GOT3 (cell line): ENCODE measurements at places on chromosomes 2 and 18.
A peak's percentile ranks its signal among the peaks of the same experiment; 100 is the strongest.

DNA sequence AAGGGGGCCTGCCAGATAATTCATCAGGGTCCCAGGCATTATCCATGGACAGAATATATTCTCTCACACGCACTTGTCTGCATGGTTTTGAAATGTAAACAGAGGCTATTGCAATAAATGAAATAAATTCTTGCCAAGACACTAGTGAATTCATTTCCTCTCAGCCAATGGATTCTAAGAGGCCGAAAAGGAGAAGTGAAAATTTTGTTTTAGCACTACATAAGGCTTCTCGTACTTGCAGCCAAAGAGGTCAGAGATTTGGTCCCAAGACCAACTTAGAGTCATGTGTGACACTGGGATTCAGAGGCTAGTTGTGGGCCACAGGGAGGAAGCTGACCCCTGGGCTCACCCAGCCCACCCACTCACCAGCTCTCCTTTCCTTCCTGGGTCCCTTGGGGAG is 184.1 kb upstream of the GLI2 start:
- no peak for DNase-seq

- no peak for DNase-seq
These were observed 287.9 kb upstream of the KLHL29 start for GRCh38 chr2:23096906-23097602.

- DNase-seq = peak; percentile 7
These were observed 139.1 kb downstream of the IRS1 start for GRCh38 chr2:226660526-226660925.

- DNase-seq = no peak
These were observed 122.6 kb upstream of the STK17B start for GRCh38 chr2:196293751-196294515.

GRCh38 chr2:177175917-177176668 is 36.5 kb upstream of the HNRNPA3 start:
- no peak for DNase-seq

DNA sequence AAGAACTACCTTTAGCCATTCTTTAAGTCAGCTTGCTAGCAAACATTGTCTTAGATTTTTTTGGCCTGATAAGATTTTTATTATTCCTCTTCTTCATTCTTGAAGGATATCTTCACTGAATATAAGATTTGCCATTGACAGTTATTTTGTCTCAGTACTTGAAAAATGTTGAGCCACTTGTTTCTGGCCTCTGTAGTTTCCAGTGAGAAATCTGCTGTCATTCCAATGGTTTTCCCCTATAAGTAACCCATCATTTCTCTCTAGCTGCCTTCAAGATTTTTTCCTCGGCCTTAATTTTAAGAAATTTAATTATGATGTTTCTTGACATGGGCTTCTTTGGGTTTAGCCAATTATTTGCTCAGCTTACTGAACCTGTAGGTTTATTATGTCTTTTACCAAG is 32.6 kb downstream of the ACOXL start:
- DNase-seq = no peak

GRCh38 chr2:57278451-57278850 is 768.2 kb upstream of the VRK2 start:
- DNase-seq = no peak

- no peak for DNase-seq
These were observed 73.6 kb downstream of the ST6GAL2 start for GRCh38 chr2:106812383-106812782.

DNA sequence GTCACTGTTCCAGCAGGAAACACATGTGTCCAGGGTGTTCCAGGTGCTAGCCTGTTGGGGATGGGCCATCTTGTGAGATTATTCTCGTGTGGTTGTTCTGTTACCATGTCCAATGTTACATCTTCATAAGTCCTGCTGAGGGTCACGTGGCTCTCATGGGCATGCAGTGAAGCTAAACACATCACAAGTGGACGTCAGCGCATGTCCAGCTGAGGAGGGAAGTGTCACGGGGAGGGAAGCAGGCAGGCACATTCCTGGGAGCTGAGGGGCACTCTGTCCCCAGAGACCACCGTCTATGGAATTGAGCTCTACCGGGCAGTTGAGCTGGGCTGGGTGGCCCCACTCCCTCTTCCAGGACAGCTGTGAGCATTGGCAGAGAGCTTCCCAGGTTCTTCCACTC is 155.3 kb upstream of the TWIST2 start:
- DNase-seq = no peak

GRCh38 chr2:176407706-176408105 is 138.5 kb downstream of the MTX2 start:
- no peak for DNase-seq

DNA sequence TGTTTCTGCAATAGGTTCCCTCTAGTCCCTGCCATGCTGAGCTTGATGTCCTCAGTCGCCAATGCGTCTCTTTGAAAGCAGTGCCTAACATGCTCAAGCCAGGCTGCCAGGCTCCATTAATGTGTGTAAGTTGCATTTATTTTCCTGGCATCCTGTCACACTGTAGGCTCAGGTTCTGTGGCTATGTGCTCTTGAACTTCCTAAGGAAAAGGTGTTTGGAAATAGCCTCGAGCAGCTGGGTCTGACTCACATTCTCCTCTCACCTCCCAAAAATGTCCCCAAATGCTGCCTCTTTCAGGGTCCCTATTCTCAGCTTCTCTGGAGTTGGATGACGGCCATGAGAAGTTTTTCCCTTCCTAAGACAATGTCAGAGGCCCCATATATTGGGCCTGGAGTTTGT is 58.0 kb upstream of the SLC14A2 start:
- DNase-seq = no peak

DNA sequence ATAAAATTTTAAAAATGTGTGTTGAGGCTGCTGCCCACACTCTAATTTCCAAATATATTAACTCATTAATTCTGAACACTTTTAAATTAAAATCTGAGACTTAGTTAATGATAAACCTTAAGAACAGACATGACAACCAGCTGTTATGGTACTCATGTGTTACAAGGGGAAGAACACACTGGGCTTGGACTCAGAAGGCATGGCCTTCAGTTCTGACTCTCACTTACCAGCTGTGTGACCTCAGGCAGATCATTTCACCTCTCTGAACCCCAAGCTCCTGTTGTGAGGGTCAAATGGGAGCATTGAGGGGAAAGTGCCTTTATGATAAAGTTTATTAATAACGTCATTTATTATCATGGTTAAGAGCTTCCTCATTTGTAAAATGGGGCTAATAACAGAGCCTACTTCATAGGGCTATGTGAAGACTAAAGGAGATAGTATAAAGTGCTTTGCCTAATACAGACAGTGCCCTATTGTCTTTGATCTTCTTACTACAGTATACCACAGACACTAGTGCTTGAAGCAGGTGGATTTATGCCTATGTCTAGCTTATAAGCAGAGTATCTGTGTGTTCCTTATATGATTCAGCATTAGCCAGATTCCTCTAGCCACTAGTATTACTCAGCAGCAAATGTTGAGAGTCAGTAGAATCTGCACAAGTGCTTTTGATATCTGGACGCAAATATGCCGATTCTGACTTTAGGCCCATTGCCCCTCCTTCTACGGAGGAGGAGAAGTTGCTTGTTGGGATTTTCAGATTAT is 99.6 kb downstream of the SGPP2 start:
- DNase-seq = no peak

GRCh38 chr18:50986360-50987087 is 18.7 kb downstream of the ELAC1 start:
- no peak for DNase-seq

- no peak for DNase-seq
These were observed 38.0 kb downstream of the KIF5C start for GRCh38 chr2:148913061-148913460.

GRCh38 chr2:46776687-46777327 is 138.8 kb downstream of the MCFD2 start:
- no peak for DNase-seq

- no peak for DNase-seq
These were observed 5.2 kb downstream of the CNDP2 start for GRCh38 chr18:74501386-74501785.

DNA sequence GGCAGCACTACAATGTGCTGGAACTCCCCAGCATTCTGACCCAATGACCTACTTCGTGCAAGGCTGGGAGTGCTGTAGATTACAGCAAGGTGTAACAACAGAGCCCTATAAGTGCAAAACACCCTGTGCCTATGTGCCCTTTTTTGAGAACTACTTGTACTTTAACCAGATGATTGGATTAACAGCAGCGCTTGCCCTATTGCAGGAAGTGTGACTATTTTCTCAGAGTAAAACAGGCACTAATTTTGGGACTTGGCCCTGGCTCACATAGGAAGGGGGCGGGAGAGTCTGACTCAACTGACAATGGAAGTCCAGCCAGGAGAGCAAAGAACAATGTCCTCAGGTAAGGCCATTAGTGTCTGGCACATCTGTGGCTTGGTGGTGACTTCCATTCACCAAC is 35.6 kb upstream of the RNF125 start:
- no peak for DNase-seq

DNA sequence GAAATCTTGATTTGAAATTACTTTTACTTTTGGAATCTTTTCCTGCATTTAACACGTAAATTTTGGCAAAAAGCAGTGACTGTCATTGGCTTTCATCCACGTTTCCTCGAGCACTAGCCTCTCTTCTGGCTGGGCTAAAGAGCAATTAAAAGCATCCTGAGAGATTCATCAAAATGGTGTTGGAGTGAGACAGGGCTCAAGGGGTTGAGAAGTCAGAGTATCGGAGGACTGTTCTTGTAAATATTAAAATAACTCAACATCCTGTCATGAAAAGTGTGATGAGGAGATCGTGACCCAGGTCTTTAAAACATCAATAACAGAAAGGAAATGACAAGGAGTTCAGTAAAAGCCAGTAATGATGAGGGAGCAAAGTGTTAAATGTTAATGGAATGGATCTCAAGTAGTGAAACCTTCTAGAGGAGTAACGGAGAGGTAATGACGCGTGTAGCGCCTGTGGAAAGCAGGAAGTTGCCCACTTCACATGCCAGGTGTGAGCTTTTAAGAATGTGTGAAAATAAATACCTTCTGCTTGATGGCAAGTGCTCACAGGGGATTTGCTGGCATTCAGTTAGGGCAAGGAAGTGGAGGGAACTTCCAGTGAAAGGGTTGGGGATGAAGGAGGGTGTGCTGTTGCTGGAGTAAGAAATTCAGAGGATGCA is 754.4 kb downstream of the ADCYAP1 start:
- no peak for DNase-seq

DNA sequence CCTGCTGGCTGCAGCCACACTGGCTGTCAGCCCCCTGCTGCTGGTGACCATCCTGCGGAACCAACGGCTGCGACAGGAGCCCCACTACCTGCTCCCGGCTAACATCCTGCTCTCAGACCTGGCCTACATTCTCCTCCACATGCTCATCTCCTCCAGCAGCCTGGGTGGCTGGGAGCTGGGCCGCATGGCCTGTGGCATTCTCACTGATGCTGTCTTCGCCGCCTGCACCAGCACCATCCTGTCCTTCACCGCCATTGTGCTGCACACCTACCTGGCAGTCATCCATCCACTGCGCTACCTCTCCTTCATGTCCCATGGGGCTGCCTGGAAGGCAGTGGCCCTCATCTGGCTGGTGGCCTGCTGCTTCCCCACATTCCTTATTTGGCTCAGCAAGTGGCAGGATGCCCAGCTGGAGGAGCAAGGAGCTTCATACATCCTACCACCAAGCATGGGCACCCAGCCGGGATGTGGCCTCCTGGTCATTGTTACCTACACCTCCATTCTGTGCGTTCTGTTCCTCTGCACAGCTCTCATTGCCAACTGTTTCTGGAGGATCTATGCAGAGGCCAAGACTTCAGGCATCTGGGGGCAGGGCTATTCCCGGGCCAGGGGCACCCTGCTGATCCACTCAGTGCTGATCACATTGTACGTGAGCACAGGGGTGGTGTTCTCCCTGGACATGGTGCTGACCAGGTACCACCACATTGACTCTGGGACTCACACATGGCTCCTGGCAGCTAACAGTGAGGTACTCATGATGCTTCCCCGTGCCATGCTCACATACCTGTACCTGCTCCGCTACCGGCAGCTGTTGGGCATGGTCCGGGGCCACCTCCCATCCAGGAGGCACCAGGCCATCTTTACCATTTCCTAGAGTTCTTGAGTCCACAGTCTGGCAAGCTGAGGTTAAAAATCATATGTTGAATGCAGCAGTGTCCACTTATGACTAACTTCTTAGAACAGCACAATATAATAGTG is 741 bp downstream of the GPR148 start:
- DNase-seq = no peak

DNA sequence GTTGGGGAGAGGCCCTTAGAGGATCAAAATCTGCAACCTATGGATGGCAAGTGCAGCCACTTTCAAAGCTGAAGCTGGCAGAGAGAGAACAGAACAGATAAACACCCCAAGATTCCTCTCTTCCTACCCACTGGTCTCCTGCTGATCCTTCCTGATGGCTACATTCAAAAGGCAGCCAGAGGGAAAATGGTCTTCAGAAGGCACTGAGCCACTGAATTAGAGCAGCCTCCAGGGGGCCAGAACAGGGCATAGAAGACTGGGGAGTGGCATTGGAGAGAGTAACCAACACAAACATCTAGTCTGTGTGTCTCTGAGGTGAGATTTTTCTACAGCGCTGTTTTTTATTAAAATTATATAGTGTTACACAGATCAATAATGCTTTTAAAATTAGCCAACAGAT is 432.6 kb downstream of the PARD3B start:
- no peak for DNase-seq

GRCh38 chr2:65158557-65158956 is 28.7 kb upstream of the RAB1A start:
- no peak for DNase-seq

GRCh38 chr2:199163613-199164458 is 293.9 kb downstream of the SATB2 start:
- no peak for DNase-seq

GRCh38 chr2:159133797-159134196 is 152.7 kb downstream of the WDSUB1 start:
- DNase-seq = no peak

- no peak for DNase-seq
These were observed 308.1 kb upstream of the CYRIA start for GRCh38 chr2:16973586-16974286.

DNA sequence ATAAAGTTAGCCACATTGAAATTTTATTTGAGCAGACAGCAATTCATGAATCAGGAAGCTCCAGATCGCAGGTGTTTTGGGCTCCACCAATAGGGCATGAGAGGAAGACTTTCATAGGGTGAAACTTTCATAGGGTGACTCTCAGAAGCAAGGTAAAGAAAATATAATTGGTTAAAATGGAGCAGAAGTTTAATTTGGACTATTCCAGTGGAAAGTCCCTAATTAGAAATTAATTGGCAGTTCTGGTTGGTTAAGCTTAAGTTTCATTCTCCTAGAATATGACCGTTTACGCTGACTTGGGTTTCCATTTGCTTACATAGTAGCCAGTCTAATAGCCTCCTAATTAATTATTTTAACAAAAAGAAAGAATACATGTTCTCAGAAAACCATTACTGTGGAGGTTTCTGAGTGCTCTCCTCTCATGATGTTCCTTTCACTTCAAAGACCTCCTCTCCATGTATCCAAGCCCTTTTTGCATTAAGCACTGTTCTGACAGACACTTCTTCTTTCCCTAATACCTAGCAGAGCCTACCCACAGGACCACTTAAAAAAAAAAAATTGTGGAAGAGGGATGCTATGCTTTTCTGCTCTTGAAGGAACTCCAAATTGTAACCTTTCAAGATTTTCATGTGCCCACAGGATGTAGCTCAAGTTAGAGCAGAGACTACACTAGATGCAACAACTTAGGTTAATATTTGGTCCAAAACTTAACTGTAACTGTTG is 99.1 kb downstream of the MREG start:
- DNase-seq = no peak
